CD4-positive, CD25-positive, alpha-beta regulatory T cell (primary cell): ENCODE measurements at places on chromosomes 6 and 20. TPM values are rescaled to one million over a fixed set of nuclear protein-coding genes. Genes with fewer than 3 reads are reported as not detected.

DNA sequence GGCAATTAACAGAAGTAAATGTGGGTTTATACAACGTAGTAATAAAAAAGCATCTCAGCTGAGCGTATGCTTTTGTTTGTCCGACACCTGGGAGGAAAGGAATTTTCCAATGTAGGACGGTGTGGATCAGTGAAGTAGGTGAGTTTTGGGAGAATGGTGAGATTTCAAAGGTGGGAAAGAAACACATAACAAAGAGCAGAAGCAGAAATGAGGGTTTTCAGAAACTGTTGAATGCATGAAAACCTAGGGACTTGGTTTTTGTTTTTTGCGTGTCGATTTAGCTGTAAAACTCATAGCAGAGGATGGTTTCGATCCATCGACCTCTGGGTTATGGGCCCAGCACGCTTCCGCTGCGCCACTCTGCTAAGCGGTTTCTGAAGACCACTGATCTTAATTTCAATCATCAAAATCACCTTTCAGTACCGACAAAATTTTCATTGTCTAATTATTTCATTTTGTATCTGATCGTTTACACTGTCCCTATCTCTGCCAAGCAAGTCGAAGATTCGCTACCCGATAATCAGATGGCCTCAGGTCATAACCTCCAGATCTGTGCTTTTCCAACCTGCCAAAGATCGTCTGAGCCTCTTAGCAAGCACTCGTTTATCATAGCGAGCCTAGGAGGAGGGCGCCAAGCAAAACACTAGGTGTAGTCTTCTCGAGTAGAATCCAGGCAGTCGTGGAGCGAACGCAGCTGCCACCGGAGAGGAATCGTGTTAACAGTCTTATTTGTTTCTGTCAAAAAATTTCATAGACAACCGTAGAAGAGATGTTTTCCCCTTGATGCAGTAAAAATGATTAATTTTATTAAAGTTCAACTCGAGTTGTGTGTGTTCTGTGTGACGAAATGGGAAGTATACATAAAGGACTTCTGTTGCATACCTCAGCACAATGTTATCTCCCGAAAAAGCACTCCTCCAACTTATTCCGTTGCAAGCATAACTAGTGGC lies 20.9 kb upstream of the POM121L2 start:
- peak; percentile 62 for DNase-seq

DNA sequence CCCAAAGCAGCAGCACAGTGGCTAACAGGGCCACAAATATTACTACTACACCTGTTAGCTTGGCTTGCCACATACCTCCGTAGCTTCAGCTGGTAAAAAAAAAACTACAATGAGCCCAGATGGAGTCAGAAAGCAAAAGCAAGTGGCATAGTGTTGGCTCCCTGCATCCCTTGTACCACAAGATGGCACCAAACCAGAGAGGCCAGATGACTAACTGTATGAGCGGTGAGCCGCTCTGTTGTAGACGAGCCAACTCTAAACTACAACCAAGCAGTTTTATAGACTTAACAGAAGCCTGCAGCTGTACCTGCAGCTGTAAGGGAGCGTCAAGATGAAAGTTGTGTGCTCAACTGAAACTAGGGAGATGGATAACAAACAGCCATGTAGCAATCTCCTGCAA lies 84.5 kb upstream of the MCHR2 start:
- peak; percentile 5 for DNase-seq

Gene OTOR
- not detected for total RNA-seq

- DNase-seq = no peak
Measured at GRCh38 chr20:62839261-62839660, 22.4 kb downstream of the TCFL5 start.

- no peak for DNase-seq
Measured at GRCh38 chr6:149080511-149080910, 237.0 kb upstream of the TAB2 start.

DNA sequence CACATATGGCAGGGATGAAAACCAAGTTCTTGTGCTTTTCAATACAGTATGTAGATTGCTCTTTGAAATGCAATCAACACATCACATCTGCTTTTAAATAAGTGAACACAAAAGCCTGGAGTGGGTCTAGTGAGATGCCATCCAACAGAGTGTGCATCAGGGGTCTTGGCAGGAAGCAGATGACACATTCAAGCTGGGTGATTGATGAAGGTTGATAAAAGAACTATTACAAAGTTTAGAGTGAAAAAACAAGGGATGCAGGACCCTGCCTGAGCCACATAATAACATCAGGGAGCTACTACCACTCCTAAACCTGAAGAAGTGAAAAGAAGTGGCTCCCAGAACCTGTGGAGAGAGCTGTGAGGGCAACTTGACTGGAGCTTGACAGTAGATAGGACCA lies 16.6 kb upstream of the PLCB1 start:
- no peak for DNase-seq

Gene BCAS1
- total RNA-seq = 15.6 TPM

DNA sequence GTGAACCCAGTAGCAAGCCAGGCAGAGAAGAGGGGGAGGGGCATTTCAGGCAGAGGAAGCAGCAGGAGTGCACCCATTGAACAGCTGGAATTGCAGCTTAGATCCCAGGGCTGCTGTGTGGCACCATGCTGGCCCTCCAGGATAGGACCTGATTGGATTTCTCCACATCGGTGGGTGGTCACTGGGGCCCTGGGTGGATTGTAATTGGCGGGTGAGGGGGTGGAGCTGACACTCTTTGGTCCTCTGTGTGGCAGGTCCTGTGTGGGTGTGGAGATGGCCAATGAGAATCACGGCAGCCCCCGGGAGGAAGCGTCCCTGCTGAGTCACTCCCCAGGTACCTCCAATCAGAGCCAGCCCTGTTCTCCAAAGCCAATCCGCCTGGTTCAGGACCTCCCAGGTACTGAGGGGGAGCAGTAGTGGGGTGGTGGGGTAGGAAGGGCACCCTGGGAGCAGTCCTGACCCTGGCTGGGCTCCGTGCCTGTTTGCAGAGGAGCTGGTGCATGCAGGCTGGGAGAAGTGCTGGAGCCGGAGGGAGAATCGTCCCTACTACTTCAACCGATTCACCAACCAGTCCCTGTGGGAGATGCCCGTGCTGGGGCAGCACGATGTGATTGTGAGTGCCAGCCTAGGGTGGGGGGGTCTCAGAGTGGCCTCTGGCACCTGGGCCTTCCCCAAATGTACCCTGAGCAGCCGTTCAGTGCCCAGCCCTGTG lies 4.4 kb downstream of the PCIF1 start:
- DNase-seq = no peak

GRCh38 chr6:50555982-50556381 lies 157.3 kb upstream of the TFAP2D start:
- no peak for DNase-seq

- DNase-seq = no peak
Measured at GRCh38 chr6:141398949-141399348, 733.8 kb upstream of the GJE1 start.

GRCh38 chr6:30828027-30828962 lies 56.0 kb upstream of the DDR1 start:
- DNase-seq = peak; percentile 48

- no peak for DNase-seq
Measured at GRCh38 chr6:110561008-110561396, 84.6 kb upstream of the SLC22A16 start.

Gene ZNF311
- not detected for total RNA-seq

DNA sequence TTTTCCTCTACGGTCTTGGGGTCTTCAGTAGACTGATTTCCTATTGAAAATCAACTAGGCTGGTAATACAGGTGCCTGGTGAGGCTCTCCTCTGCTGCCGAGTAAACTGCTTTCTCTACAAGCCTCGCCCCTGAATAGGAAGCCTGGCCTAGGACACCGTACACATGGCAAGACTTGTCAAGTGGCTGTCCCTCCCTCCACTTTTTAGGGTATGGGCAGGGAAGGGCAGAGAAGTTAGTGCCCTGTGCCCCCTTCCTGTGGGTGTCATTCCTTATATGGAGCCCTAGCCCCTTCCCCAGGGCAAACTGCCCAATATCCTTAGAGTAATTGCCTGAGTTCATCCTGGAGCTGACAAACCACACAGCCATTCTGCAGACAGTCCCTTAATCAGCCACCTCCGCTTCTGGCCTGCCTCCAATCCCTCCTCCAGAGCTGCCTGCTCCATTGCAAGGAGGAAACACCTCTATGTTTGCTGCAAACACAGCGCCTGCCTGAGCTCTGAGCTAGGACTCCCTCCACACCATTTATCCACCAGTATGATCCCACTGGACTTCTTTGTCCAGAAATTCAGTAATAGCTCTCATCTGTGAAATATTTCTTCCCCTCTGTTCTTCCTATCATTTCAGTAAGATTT lies 93.1 kb downstream of the CHD6 start:
- no peak for DNase-seq

GRCh38 chr6:46451343-46451742 lies 39.9 kb downstream of the RCAN2 start:
- no peak for DNase-seq

Gene TUBE1
- 21.4 TPM for total RNA-seq

GRCh38 chr20:22569353-22569752 lies 15.0 kb downstream of the FOXA2 start:
- DNase-seq = no peak
